Smooth muscle cell of the brain vasculature (primary cell): ENCODE measurements at places on chromosomes 5 and 9.

GRCh38 chr5:61277190-61277589 is 54.9 kb upstream of the ZSWIM6 start:
- no peak for DNase-seq

DNA sequence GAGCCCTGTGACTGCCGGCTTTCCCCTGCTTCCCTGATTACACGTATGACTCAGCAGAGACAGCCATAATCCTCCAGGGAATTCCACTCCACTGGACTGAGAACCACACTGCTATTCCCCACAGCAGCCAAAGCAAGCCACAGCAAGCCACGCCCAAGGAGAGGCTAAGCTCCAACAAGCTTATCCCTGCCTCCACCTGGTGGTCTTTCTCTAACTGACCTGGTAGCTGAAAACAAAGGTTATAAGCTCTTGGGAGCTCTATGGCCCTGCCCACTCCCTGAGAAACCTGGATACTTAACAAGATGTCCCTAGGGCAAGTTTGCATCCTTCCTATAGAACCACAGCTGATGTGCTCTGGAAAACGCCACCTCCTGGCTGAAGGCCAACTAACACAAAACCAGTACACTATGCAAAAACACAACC is 613.7 kb upstream of the CDH18 start:
- DNase-seq = no peak

- DNase-seq = no peak
Measured at GRCh38 chr5:138216799-138217198, 3.7 kb upstream of the CDC23 start.

- DNase-seq = no peak
Measured at GRCh38 chr5:132491368-132492364, 1.1 kb upstream of the IRF1 start.

DNA sequence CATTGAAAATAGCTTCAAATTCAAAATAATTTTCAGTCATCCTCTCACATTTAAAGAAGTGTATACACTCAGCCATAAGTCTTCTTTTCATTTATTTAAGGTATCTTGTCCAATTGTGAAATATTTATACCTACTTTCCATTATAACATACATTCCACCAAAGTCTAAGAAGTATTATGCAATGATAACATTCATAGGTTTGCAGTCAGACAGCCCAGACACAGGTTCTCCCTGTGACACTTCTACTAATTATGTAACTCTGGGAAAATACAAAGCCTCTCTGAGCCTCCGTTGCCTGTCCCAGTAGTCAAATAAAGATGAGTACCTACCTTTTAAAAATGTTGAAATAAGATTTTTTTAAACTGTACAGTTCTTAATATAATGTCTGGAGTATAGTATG is 320.9 kb upstream of the RPS23 start:
- DNase-seq = no peak

- no peak for DNase-seq
Measured at GRCh38 chr9:93612052-93612795, 35.8 kb downstream of the PHF2 start.

DNA sequence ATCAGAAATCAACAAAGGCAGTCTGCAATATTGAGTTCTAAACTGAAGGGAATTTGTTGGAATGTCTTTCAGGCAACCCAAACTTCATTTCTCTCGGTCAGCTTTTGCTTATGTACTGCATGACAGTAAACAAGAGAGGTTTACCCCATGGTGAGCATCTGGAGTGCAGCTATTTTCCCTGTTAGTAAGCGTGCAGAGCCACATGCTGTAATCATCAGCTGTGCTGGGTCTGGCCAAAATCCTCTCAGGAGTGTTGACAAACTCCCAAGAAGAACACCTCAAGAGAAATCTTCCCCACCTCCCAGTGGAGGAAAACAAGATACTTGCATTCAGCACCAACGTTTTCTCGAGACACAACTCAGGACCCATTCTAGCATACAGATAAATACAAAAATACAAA is 83.6 kb upstream of the ADAMTSL1 start:
- DNase-seq = peak; percentile 86

DNA sequence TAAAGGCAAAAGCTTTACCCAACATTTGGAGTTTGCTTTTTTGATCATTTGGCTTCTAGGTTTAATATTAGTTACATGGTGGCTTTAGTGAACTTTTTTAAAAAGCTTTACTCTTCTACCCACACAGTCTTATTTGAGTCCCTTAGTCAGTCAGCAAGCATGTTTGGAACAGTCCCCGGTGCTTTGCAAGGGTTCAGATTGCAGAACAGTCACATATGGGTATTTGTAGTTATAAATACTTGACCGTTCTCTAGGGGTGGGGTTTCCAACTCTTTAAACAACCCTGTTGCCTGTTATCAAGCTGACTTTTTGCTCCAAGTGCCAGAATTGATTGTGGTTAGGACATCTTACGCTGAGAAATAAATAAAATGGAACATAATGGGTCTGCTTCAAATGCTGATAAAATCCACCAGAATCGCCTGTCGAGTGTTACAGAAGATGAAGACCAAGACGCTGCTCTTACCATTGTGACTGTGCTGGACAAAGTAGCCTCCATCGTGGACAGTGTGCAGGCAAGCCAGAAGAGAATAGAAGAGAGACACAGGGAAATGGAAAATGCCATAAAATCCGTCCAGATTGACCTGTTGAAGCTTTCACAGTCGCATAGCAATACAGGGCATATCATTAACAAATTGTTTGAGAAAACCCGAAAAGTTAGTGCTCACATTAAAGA is at the start of gene CAVIN4:
Gene CAVIN4, plus strand, starts transcription at position 304 of the 673 bp plus-strand sequence. Its CDS starts 65 bp downstream, at position 369.
- no peak for DNase-seq

- DNase-seq = no peak
Measured at GRCh38 chr9:107087222-107087621, 195.9 kb upstream of the RAD23B start.

GRCh38 chr9:89234205-89235067 is 55.8 kb upstream of the SHC3 start:
- DNase-seq = no peak

- DNase-seq = no peak
Measured at GRCh38 chr5:143228597-143229293, 174.7 kb downstream of the NR3C1 start.

GRCh38 chr5:80103371-80103770 is 68.2 kb downstream of the THBS4 start:
- DNase-seq = no peak

DNA sequence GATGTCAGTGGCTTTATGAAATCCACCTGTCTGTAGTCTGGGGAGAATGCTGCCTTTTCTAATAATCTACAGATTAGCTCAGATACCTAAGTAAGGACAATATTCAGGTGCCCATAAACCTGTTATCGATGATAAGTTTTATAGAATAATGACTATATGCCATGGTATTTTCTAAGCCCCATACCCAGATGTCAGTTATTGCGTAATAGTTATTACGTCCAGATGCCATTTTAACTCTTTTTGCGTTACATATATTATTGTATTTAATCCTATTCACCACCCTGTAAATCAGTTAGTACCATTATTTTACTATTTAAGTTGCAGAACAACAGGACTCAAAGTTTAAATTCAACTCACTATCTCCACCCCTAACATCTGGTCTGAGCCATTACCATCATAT is 1343.9 kb upstream of the ACO1 start:
- no peak for DNase-seq

DNA sequence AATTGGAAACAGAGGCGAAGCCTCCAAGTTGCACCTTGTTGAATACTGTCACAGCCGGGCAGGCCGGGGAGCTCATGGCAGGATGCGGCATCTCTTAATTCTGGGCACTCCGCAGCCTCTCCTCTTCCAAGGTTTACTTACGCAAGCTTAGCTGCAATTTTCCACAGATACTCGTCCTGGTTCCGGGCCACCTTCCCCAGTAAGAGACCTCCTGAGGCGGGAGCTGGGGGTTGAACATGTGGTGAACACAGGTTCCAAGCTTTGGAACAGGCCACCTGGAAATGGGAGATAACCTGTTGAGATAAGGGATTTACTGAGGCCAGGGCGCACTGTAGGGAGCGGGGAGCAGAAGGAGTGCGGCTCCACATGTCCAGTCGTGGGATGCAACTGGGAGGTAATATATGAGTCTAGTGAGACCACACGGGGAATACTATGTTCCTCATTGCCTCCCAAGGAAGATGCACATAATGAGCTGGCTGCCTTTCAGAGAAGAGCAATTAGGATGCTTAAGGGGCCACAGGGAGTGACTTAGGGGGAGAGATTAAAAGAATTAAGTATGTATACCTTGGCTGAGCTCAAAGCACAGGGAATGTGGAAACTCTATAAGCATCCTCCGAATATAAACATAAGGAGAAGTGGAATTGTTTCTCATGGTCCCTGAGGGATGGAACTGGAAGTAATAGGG is 335.2 kb downstream of the CWC27 start:
- DNase-seq = no peak

GRCh38 chr9:114233491-114234185 is 78.3 kb downstream of the COL27A1 start:
- DNase-seq = no peak

GRCh38 chr9:82799286-82799685 is 263.7 kb downstream of the RASEF start:
- no peak for DNase-seq

- no peak for DNase-seq
Measured at GRCh38 chr5:118354797-118355196, 633.5 kb downstream of the DTWD2 start.

GRCh38 chr5:108560581-108560980 is 178.7 kb upstream of the FBXL17 start:
- no peak for DNase-seq

GRCh38 chr5:39214912-39215709 is 4.3 kb downstream of the FYB1 start:
- DNase-seq = no peak

DNA sequence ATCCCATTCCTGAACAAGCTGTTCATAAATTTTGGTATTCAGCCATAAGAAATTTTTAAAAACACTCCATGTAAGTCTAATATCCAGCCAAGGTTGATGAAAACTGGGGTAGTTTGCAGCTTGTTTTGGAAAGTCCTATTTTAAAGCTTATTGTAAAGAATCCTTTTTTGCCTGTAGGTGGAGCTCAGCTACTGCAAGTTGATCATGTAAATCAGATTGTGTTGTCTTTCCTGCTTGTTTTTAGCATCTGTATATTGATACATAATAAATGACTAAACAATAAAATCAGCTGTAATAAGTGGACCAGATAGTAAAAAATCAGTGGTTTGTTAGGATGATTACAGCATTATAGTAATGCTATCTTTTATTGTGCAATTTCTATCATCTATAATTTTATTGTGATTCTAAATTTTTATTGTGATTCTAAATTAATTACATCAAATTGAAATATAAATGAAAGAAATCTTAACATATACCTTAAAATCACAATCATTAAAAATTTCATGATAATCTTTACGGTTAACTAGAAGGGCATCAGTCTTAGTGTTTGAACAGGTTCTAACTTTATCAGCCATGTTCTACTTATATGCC is 42.4 kb downstream of the CWC27 start:
- peak; percentile 24 for DNase-seq

GRCh38 chr5:121890297-121890858 is 38.7 kb downstream of the FTMT start:
- no peak for DNase-seq

DNA sequence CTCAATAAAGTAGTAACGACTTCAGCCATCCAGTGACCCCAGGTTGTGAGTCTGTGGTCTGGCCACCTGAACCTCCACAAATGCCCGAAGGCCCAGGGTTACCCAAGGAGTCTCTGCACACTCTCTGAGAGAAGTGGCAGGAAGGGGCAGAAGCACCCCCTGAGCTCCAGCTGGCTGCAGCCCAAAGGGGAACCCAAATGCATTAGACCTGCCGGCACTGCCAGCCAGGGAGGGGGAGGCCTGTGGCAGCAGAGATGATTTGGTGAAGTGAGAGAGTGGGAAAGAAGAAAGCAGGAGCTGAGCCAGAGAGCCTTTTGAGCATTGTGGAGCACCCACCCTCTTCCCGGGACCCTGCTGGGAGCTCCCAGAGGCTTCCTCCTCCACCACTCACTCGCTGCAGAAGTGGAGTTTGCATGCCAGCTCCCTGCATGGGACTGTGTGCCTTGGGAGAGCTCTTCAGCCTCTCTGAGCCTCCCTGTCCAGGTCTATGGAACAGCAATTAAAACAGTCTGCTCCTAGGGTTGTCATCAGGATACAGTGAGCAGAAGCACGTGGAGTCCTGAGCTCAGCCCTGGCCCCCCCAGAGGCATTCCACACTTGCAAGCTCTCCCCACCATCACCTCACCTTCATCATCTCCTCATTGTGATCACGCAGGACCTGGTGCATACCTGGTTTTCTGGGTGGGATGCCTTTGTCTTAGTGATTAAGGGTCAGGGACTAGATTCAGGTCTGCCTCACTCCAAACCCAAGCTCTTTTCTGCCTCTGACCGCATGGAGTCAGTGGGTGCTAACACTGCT is 13.8 kb upstream of the ANGPTL2 start:
- DNase-seq = no peak

GRCh38 chr9:86287013-86287412 is 4.7 kb upstream of the ISCA1 start:
- DNase-seq = no peak
